ENCODE measurements at places on chromosomes 5 and 9.

- DNase-seq, result no peak
Measured at GRCh38 chr9:134534661-134535080, 106.9 kb upstream of the COL5A1 start.

GRCh38 chr5:53288511-53288910 is 179.0 kb upstream of the MOCS2 start:
- DNase-seq, result no peak

DNA sequence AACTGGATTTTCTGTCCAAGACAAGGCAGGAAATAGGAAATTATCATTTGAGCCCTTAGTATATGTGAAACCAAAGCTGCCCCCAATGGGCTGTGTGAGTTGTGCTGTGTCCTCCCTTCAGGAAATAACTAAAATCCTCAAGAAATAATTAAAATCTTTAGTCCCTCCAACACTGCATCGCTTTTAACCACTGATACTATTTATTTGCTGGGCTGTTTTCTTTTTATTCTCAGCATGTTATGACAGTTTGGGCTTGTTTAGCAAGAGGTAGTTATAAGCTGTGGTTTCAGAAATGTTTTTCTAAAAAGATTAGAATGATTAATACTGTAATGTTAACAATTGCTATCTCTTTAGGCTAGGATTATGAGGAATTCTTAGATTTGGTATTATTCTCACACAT is 187.0 kb upstream of the KCNN2 start:
- no peak for DNase-seq

GRCh38 chr5:120552638-120553037 is 88.5 kb downstream of the PRR16 start:
- DNase-seq, result no peak

DNA sequence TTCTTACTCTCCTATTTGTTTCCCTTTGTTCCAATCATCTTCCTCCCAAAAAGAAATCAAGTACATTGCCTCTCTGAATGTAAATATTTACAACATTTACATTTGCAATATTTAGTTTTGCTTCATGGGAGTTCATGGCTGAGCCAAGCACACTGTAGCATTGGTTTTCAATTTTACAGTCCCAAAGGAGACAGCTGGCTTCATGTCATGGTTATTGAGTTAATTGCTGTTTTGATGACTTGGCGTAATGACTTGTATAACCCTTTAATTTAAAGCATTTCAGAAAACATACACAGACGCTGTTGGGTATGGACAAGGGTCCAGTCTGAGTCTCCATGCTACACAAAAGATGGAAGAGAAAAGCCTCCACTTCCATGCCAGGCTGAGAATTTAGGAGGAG is 25.6 kb upstream of the VLDLR start:
- DNase-seq, result no peak

DNA sequence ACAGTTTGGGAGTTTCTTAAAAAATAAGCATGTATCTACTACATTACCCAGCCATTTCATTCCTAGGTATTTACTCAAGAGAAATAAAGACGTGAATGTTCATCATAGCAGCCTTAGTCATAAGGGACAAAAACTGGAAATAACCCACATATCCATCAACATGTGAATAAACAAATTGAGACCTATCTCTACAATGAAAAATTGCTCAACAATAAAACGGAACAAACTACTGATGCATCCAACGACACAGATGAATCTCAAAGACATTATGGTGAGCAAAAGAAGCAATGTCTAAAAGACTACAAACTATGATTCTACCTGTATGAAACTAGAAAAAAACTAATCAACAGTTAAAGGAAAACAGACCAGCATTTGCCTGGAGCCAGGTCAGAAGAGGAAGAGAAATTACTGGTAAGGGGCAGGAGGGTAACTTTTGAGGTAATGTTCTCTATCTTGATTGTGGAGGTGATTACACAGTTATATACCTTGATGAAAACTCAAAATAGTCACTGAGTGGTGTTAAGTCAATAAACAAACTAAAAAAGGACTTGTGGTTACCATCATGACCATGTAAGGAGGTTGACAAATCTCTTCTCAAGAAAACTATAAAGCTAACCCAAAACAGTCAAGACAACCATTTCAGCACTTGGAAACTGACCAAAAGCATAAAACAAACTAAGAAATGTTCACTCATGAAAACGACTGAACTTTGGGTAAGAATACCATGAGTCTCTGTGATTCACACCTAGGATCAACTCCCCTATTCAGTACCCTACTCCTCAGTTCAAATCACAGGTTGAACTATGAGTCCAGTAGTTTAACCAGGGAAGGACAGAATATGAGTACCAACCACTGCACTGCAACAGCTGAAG is 10.4 kb downstream of the UIMC1 start:
- DNase-seq, result no peak

DNA sequence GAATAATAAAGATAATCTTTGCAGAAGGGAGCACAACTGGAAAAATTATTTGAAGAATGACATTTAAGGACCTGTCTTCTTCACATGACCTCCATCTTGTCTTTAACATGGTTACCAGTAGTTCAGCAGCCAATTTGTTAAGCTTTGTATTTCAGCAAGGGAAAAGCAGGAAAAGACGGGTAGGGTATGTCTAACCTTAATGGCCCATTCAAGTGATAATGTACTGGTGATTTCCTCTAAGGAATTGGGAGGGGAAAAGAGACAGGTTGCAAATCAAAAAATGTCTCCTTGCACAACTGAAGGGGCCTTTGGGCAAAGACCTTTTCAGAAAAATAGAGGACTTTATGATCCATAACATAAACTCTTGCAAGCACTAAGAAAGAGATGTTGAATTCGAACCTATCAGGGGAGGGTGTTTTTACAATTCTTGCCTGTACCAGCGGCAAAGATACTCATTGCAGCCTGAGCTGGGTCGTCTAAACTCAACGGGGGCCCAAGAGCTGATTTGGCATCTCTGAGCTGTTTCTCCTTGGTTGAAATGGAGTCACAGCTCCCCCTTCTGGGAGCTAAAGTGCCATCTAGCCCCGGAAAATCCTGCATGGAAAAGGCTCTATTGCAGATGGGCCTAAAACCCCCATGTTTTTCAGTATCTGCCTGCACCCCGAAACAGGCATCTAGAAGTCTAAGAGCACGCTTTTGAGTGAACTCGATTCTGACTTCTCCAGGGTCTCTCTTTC is 3.8 kb downstream of the BRINP1 start:
- no peak for DNase-seq
